ENCODE measurements at places on chromosomes 11 and 22.

DNA sequence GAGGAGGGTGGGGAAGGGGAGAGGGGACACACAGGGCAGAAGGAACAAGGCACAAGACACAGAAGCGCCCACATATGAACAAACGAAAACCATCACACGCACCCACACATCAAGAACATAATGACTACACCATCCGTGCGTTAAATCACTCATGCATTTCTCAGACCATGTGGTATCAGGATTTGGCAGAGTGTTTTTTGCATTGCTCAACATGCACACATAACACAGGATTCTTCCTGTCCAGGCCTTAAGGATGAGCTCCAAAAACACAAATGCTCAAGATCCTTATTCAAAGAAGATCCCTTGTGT lies 309.5 kb downstream of the CADM1 start:
- DNase-seq: no peak

DNA sequence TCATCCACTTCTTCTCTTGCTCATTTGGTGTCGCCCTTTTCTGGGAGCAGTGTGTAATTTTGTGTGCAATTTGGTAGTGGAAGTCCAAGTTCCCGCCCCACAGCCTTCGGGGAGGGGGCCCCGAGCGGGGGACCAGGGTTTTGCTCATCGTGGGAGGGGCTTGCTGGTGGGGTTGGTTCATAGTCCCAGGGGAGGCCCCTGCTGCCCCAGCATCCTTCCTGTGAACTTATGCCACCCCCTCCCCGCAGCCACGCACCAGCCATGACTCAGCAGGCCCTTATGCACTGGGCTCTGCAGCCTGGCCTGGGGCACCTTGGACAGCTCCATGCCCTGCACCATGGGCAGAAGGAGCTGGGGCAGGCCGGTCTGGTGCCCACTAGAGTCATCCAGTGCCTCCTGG lies 1183.6 kb downstream of the BRD1 start:
- DNase-seq: no peak

GRCh38 chr22:40718250-40719204 lies 39.2 kb downstream of the MCHR1 start:
- DNase-seq: no peak

GRCh38 chr11:18001191-18001590 lies 11.7 kb downstream of the SERGEF start:
- no peak for DNase-seq

- DNase-seq: no peak
These were observed 6.7 kb upstream of the CD6 start for GRCh38 chr11:60964801-60965200.

DNA sequence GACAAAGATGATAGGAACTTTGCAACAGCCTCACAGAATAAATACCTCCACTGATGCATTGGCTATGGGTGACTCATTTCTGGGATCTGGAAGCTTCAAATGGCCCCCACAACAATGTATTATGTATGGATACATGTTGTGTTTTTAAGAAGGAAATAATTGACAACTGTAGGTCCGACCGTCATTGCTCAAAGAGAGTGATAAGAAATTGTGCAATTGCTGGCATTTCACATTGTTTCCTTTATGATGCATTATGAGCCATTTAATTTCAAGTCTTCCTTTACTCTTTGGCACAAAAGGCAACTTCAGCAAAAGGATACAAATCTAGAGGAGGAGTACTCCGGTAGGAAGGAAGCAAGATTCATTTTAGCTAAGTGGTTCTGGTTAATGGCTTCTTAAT lies 2.0 kb downstream of the ANO3 start:
- DNase-seq: no peak

DNA sequence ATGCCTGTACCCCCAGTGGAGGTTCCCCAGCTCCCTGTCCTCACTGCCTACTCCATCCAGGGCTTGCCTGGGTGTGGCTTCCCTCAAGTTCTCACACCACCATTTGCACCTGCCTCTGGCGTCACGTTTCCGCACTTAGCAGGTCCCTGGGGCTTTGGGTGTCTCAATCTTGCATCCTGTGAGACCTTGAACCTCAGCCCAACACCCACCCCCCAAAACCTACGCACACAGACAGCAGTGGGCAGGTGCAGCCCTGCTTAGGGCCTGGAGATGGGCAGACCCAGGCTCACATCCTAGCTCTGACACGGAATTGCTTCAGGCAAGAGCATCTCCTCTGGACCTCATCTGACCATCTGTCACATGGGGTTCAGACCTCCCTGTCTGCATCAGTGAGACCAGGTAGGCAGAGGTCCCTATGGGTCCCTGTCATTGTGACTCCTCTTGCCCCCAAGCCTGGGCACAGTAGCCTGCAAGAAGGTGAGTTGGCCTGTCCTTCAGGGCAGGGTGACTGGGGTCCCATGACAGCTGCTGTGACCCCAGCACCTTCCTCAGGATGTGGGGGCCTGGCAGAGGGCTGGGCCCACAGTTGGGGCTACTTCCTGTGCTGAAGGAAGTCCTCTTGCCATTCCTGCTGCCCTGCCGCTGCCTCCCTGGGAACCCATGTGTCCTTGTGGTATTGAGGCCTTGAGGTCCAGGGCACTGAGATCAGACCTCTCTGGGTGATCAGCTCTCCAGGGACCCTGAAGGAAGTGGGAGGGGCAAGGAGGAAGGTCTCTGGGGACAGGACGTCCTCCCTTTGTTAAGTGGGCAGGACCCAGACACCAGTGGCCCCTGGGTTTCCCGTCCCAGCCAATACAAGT lies 2.0 kb downstream of the SIPA1 start:
- DNase-seq: no peak

GRCh38 chr11:95789506-95790122 lies at the start of gene FAM76B:
FAM76B (minus strand) TSS chr11:95789782; CDS start chr11:95789478, 304 bp downstream.
- DNase-seq: peak; percentile 92

- no peak for DNase-seq
These were observed 38.4 kb downstream of the NF2 start for GRCh38 chr22:29641700-29642330.

GRCh38 chr22:29707010-29707409 lies 12.8 kb upstream of the CABP7 start:
- no peak for DNase-seq

DNA sequence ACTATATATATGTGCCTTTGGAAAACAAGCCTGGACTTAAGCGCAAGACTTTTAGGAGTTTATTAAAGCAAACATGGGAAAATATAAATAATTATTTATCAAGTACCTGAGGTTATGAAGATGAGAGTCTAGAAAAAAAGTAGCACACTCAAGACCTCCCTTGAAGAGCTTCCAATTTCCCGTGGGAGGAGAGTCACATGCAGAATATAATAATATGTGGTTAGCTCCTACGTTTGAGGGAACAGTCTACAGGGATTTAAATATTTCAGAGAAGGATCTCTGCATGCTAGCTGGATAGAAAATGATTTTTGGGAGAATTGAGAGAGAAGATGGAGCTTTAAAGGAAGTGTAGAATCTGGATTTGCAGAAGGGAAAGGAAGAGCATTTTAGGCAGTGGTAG lies 183.8 kb downstream of the SWAP70 start:
- no peak for DNase-seq

- no peak for DNase-seq
These were observed 84.2 kb downstream of the RBFOX2 start for GRCh38 chr22:35944458-35944857.

GRCh38 chr11:125315079-125315740 lies 150.7 kb downstream of the PKNOX2 start:
- no peak for DNase-seq

GRCh38 chr11:9265211-9266131 lies at the start of gene DENND5A:
DENND5A (minus strand) TSS chr11:9265350; CDS start chr11:9265069, 281 bp downstream.
- DNase-seq: peak; percentile 36

DNA sequence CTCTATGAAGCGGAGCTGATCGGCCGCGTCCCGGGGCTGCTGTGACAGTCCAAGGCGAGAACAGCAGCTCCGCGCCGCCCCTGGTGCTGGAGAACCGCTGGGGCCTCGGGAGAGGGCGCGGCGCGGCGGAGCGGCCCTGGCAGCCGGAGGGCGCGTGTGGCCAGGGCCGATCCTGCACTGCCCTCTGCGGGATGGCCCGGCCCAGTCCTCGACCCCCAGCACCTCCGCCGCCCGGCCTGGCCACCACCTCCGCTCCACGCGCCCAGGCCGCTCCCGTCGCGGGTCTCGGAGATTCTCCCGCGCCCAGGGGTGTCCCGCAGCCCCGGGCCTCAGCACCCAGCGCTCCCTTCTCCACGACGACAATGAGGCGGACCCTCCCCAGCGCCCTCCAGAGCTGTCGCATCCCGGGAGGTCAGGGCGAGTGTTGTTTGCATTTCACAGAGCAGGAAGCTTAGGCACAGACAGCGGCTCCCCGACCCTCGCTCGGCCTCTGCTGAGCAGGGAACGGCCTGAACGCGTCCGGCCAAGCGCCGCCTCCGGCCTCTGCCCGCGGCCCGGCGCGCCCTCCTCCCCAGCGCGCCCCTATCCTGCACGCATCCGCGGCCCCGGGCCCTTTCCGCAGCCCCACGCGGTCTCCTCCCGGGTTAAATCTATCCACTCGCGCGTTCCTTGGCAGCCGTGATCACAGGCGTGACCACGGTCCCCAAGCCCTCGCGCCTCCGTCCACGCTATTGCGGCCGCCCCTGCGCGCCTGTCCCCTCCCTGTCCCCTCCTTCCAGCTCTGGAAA lies 109.7 kb downstream of the WNT7B start:
- no peak for DNase-seq

DNA sequence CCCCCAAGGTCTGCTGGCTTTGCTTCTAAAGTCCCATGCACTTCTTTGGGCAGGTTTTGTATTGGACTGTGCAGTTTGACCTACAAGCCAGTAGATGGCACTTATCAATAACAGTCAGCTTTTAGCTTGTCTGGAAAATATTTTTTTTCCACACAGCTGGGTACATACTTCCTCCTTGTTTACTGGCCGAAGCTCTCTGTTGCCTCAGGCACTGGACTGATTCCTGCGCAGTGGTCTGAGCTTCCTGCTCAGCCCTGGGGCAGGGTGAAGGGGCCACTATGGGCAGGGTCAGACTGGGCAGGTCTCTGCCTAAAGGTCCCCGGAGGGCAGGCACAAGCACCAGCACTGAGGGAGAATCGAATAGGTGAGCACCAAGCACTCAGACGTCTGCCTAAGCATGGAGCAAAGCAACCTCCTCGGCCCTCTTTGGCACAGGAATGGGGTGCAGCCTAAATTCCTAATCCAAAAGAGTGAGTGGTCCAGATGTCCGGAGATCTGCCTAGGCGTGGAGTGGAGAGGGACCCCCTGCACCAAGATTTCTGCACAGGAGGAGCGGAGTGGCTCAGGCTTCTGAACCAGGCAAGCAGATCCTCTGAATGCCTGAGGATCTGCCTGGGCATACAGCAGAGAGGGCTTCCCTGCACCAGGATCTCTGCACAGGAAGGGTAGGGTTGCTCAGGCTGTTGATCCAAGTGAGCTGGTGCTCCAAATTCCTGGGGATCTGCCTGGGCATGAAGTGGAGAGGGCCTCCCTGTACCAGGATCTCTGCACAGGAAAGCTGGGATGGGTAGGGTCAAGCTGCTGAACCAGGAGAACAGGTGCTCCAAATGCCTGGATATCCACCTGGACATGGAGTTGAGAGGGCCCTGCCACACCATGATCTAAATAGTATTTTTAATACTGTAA lies 105.9 kb upstream of the C11orf58 start:
- DNase-seq: no peak

DNA sequence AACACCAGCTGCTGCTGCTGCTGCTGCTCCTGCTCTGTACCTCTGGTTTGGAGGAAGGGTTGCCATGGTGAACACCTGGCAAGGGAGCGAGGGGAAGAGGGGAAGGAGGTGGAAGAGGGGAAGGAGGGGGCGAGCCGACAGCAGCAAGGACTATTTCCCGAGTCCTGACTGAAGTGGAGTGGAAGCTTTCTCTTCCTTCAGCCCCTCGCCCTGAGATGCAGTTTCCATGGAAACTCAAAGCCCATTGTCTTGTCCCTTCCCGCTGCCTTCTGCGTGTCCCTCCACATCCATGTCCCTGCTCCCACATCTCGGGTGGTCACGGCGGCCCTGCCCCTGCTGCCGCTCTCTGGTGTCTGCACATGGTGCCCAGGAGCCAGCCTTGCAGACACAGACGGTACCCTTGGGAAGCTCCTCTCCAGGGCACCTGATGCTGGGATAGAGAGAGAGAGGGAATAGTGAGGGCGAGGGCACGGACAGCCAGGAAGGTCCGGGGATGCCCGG lies 28.6 kb downstream of the FAM83F start:
- DNase-seq: no peak

DNA sequence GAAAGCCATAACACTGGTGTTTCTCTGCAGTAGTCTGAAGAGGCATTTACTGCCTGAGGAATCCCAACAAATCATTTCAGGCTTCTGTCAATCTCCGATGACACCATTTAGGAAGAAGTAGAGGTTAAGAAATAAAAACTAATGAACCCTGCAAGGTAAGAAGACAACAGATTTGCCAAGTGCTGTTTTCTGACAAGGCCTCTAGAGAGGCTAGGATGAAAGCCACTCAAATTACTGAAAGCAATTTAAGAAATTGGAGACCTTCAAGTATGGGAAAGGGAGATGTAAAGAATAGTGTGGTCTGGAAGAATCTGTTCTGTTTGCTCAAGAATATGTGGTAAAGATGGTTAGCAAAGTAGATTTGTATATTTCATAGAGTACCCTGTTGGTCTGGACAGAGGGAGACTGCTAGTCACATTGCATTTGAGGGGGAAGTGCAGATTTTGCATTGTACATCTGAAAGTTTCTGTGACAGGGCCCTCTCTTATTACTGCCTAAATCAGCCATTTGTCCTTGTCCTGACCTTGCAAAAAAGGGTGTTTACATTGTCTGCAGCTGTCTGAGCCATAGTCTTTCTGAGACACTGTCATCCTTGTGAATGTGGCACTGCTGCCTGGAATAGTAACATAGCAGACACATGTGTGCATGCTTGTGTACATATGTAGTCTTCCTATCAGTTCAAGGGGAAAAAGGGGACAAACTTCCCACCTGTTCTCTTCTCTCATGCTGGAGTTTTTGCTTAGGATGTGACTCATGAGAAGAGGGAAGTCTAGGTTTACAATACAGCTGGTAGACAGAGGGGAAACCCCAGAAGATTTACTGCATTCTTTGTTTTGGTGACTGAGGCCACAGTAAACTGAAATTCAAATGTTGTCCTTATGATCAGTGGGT lies 640.2 kb upstream of the KIRREL3 start:
- DNase-seq: no peak

DNA sequence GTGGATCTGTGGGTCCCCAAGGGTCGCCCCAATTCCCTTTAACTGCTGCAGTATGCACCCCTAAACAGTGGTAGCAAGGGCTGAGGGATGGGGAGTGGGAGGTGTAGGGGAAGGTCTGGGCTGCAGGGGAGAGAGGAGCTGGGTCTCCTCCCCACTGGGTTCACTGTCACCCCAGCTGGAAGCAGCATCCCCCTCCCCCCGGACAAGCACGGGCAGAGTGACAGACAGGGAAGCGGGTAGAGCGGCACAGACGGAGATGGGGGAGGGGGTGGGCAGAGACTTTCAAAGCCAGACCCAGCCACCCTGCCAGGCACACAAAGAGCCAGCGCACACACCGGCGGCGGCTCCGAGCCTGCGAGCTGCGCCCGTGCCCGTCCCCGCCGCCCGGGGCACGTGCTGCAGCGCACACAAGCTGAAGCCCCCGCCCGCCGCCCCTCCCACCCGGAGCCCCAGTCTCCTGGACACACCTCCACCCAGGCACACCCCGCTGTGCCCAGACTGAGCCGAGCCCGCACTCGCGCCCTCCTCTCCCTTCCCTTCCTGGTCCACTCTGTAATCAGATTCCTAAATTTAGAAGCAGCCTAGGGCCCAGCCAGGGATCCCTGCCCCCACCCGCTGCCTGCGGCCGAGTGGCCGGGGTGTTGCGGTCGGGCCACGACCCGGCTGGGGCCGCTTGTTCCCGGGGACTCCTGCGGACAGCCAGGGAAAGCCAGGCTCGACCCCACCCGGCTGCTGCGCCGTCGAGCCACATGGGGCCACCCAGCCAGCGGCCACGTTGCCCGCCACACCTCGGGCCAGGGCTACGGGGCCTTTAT lies 935 bp upstream of the RCOR2 start:
- DNase-seq: no peak

All from stimulated activated CD4-positive, alpha-beta T cell treated with anti-CD3 and anti-CD28 coated beads, Interleukin-12 subunit alpha, Interleukin-12 subunit beta, amount 100 ng/mL, for 24 hours (primary cell).